ENCODE measurements at places on chromosomes 6 and 20.

DNA sequence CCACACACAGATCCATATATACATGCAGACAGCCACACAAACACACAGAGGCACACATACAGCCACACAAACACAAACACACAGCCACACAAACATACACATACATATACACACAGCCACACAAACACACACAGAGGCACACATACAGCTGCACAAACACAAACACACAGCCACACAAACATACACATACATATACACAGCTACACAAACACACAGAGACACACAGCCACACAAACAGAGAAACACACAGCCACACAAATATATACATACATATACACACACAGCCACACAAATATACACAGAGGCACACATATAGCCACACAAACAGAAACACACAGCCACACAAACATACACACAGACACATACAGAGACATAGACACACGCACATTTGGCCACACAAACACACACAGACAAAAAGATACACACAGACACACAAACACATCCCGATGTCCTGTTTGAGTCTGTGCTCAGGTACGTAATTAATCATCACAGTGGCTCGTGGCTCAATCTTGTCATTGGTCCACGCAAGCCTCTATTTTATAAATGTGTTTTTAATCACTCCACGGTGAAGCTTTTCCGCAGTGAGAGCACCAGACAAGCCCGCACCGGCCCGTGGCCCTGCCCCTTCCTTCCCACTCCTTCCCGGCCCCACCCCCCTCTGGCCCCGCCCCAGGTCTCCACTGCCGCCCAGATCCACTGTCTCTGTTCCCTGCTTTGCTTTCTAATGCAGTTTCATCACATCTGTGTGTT lies 135.3 kb downstream of the CDH4 start:
- DNase-seq: no peak

GRCh38 chr20:35776513-35777101 lies 4.8 kb downstream of the PHF20 start:
- no peak for DNase-seq

DNA sequence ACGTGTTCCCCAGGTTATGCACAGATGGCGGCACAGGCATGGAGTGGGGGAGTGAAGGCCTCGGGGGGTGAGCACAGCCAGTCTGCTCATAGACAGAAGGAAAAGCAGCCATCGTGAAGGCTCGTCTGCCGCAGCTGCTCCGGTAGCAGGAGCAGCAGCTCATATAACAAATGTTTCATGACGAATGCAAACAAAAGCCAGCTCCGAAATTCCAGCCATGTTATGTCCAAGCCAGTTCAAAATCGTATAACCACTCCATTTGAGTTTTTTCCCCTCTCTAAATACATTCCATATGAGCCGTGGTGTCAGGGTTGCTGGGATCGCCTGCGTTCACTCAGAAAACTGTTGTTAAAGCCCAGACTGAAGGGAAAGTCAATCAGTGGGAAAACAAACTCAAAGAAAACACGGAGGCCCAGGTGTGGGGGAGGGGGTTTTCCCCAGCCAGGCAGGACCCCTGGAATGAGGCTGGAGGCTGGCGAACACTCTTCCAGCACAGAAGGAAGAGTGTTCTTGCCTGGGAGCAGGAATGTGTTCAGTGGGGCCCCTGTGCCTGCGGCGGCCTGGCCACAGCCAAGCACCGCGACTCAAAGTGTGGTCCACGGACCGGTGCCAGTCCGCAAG lies 280.4 kb upstream of the TAB2 start:
- DNase-seq: no peak

DNA sequence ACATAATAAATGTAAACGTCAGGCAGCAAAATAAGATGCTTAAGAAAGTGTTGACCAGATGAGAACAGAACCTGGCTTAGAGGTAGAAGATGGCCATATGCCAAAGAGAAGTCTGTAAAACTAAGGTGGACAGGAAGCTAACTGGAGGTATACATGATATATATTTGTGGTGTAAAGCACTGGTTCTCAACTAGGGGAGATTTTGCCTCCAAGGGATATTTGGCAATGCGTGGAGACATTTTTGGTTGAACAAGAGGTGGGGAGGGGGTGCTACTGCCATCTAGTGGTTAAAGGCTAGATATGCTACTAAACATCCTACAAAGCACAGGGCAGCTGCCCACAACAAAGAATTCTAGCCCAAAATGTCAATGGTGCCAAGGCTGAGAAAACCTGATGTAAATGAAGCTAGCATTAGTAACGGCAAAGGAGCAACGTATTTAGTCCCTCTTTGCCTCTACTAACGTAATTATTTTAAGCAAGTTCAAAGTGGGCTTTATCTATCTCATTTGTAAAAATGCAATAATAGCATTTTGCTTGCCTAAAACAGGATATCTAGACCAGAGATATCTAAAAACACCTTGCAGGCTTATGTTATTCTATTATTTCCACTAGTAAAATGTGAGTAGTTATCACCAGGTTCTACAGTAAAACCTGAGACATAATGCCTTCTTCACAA lies 182.6 kb downstream of the RNGTT start:
- no peak for DNase-seq

GRCh38 chr20:18465536-18466200 lies 1.2 kb downstream of the DZANK1 start:
- DNase-seq: no peak

- DNase-seq: no peak
Measured at GRCh38 chr6:81638366-81638765, 114.1 kb downstream of the TENT5A start.

DNA sequence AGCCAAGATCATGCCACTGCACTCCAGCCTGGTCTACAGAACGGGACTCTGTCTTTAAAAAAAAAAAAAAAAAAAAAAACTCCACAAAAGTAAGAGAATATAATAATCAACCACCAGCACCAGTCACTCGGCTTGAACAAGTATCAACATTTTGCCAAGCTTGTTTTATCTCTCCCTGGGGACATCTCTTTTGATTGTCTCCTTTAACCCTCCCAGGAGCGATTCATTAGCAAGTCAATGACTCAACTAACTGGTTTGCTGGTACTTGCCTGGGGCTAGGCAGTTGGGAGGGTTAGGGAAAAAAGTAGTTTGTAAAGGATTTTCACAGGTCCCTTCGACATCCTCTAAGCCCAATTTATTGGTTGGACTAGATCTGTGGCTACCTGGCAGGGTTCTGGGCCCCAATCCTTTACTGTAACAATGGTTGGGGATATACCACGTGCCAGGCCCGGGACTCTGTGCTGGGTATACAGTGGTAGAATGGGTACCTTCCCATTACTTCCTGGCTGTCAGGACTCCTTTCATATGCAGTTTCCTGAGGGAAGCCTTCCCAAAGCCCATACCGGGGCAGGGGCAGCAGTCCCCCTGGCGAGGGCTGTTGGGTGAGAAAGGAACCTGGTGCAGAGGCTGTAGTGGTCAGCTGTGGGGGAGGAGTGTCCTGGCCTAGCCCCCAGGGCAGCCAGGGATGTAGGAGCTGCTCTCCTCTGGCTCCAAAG lies 12.2 kb downstream of the TGIF2 start:
- no peak for DNase-seq

GRCh38 chr6:31058128-31058894 lies 48.0 kb downstream of the MUC22 start:
- DNase-seq: no peak

DNA sequence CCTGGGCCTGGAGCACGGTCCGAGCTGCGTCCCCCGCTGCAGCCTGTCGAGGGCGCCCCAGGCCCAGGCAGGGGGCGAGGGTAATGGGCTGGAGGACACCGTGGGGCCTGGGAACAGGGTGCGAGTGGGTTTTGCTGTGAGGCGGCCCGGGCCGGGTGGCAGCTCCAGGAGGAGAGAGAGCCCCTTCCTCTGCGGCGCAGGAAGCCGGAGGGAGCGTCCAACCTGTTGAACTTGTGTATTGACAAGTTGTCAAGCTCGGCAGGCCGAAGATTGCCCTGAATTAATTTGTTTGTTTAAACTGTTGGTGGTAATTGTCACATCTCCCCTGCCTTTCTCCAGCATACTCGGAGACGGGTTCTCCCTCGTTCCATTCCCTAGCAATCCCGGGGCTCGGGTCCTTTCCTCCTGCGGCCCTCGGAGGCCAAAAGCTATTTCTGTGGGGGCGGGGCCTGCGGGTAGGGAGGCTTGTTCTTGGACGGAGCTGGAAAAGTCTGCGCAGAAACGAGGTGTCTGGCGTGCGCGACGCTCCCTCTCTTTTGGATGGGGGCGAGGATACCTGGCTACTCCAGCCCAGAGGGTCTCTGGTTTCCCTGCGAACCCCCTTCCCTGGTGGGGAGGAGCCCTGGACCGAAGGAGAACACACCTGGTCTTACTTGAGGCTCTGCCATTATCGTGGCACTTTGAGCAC lies 9.9 kb downstream of the NR2E1 start:
- no peak for DNase-seq

GRCh38 chr6:3895312-3895653 lies 46.1 kb downstream of the FAM50B start:
- DNase-seq: no peak

DNA sequence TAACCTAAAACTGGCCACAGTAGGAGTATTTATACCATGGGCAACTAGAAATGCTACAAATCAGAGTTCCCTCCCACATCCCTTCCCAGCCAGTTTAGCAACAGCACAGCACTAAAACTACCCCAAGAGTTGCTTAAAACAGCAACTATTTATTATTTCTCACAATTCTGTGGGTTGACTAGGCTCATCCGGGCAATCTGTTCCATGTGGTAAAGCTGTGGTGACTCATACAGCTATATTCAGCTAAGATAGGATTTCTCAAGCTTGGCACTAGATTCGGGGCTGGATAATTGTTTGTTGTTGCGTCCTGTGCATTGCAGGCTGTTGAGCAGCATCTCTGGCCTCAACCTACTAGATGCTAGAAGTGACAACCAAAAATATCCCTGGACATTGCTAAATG lies 8.6 kb upstream of the HECA start:
- no peak for DNase-seq

- DNase-seq: peak; percentile 83
Measured at GRCh38 chr20:63009045-63009961, 2.5 kb upstream of the BHLHE23 start.

GRCh38 chr20:62739581-62740285 lies 31.1 kb downstream of the NTSR1 start:
- peak; percentile 11 for DNase-seq

GRCh38 chr6:72876256-72876655 lies 254.4 kb downstream of the KCNQ5 start:
- DNase-seq: no peak

DNA sequence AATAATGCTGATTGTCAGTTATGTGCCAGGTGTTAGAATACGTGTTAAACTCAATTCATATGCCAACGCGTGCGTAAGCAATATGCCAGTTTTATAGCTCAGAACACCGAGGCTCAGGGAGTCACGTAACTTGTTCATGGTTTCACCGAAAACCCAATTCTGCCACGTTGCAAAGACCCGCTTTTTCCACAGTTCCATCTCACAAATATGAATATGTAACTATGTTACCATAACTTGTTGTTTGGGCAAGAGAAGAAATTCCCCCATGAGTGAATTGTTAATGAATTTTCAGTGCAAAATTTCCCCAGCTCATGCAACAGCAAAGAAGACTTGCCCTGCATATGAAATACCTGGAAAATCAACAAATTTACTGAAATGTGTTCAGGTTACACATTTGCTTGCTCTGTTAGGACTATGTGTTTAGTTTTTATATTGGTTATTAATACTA lies 30.1 kb downstream of the SF3B5 start:
- DNase-seq: no peak

DNA sequence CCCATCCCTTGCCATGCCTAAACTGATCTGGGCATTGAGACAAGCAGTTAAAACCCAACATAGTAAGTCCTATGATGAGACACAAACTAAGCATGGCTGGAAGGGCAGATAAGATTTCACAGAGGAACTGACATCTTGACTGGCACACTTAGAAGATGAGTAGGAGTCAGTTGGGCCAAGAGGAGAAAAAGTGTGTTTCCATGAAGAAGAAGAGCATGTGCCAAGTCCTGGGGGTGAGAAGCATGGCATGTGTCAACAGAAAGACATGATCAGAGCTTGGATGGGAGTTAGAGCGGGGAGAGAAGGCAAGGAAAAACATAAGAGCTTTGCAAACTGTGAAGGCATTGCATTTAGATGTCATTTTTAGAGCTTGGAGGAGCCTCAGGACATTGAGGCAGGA lies 68.0 kb downstream of the ESR1 start:
- no peak for DNase-seq

DNA sequence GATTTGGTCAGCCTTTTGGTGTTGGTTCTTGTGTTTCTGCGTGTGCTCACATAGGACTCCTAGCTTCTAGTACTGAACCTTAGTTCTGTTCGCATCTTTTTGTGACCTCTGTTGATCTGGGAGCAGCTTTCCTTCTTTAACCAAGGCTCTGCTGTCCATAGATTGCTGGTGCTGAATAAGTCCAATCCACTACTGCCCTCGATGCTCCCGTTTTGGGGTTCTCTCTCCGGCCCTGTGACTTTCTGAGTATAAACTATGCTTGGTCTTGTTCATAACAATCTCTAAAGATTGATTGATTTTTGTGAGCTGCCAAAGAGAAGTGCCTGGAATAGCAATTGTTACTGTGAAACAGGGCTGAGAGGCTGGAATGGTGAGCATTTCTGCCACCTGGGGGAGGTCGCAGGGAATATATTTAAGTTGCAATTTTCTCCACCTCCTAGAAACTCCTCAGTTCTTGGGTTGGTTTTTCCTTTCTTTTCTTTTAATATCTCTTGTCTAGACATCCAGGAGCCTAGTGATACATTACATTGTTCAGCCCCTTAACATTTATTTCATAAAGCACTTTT lies 422.9 kb upstream of the CHD6 start:
- DNase-seq: no peak

- DNase-seq: peak; percentile 13
Measured at GRCh38 chr6:138692058-138692977, 81.3 kb upstream of the CCDC28A start.

DNA sequence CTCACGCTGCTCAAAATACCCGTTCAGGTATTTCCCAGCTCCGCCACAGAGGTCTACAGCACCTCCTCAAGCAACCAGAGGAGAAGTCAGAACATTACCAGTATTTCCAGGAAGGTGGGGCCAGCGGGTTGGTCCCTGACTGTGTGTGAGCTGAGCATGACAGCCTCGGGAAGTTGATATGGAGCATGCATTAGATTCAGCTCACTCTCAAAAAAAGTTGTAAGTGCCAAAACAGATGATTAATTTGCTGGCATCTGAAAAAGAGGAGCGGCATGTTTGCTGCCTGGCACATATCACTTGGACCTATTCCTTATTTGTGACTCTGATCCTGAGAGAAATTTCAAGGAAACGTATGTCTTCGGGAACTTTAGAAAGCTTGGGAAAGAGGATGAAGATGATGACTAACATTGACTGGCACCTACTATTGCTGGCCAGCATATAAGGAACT lies 32.3 kb downstream of the ELOVL2 start:
- no peak for DNase-seq

DNA sequence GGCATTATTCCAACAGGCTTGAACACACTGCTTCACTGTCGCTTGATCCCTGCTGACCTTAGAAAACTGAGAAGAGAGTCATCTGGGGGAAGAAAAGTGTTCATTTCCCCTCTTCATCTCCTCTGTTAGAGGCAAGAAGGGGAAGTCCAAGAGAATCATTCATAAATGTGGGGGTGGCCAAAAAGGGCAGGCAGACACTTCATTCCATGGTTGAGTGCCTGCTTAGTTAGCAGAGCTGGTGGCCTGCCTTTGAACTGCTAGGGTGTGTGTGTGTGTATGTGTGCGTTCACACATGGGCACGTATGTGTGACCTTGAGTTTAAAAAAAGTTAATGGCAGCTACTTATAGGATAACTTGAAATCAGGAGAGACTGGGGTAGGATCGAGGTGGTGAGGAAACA lies 39.4 kb upstream of the RFPL4B start:
- no peak for DNase-seq

All from stimulated activated CD4-positive, alpha-beta T cell treated with anti-CD3 and anti-CD28 coated beads, Interleukin-15, amount 100 ng/mL, for 1 hour (primary cell).